ENCODE measurements at places on chromosomes 1 and 21. TPM values are rescaled to one million over a fixed set of nuclear protein-coding genes. Genes with fewer than 3 reads are reported as not detected.

DNA sequence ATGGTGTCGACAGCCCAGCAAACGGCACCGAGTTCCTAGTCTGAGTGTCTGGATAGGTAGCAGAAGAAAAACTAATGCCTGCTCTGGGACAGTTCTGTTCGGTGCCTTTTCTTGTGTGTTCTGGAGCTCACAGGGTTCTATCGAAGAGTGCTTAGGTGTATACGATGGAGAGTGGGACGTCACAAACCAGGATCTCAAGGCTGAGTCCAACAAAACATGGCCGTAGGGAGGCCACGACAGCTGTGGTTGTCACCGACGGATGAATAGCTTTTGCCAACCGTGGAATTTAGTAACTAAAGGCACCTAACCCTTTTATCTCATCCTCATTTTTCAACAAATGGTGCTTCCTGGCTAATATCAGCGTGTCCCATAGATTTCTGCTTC is 635 bp upstream of the SYNJ1 start:
- peaks cover 18% of the 10 kb centered on the region for H3K36me3 ChIP-seq
- peak overlapping the region; percentile 87 for H3K4me3 ChIP-seq
- no peaks in the 10 kb centered on the region for H3K27me3 ChIP-seq

DNA sequence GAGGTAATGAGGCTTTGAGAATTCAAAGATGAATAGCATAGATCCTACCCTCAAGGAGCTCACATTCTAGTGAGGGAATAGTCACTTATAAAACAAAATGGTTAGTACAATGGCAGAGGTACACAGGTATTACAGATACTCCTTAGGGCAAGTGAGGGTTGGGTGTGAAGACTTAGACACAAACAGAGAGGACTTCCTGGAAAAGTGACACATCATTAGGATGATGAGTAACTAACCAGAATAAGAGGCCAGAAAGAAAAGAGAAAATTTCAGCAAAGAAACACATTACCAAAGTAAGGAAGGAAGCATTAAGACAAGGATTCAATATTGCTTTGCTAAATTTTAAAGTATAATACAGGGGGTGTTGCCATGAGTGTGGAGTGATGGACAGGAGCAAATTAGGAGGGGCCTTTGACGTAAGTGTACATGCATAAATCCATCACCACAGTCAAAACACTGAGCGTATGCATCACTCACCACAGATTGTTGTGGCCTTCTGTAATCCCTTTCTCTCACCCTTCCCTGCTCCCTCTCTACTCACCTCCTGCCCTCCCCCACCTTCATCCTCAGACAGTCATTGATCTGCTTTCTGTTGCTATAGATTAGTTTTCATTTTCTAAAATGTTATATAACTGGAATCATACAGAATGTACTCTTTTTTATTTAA is 7.9 kb downstream of the CD53 start:
- H3K27me3 ChIP-seq, result no peaks in the 10 kb centered on the region
- peak; percentile 49 for DNase-seq
- peak overlapping the region; percentile 71 for H3K4me3 ChIP-seq
- peak overlapping the region; percentile 96 for H3K27ac ChIP-seq
- peaks cover 74% of the 10 kb centered on the region for H3K36me3 ChIP-seq

- H3K27ac ChIP-seq, result no peak overlapping the region
- H3K4me1 ChIP-seq, result no peaks in the 10 kb centered on the region
- DNase-seq, result no peak
- no peaks in the 10 kb centered on the region for H3K36me3 ChIP-seq
Measured at GRCh38 chr1:245434280-245434679, 279.5 kb downstream of the KIF26B start.

DNA sequence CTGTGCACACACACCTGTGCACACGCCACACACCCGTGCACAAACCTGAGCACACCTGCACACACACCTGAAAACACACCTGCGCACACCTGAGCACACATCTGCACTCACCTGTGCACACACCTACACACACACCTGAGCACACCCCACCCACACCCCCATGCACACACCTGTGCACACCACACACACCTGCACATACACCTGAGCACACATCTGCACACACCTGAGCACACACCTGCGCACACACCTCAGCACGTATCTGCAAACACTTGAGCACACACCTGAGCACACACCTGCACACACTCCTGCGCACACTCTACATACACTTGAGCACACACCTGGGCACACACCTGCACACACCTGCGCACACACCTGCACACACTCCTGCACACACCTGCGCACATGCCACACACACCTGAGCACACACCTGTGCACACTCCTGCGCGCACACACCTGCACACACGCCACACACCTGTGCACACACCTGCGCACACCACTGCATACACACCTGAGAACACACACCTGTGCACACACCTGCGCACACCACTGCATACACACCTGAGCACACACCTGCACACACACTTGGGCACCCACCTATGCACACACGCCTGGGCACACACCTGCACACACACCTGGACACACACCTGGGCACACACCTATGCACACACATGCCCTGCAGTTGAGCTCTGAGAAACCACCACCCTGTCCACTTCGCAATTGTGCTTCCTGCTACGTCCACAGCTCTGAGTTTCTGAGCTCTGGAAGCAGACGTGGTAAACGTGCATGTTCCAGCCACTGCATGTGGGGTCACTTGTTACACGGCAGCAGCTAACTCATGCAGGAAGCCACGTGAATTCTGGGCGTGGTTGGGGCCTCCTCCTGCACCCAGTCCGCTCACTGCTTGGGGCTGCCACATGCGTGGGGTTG is 8.0 kb upstream of the C1orf159 start:
- H3K4me3 ChIP-seq, result peak overlapping the region; percentile 14
- no peak for DNase-seq
- peaks cover 11% of the 10 kb centered on the region for H3K4me1 ChIP-seq

The SLC16A4 gene
- not detected for total RNA-seq

The AADACL4 gene
- total RNA-seq, result not detected

The KRTAP19-3 gene
- not detected for total RNA-seq

The NPR1 gene
- total RNA-seq, result not detected

Measured in activated CD4-positive, alpha-beta T cell treated with anti-CD3 and anti-CD28 coated beads, Interleukin-2, amount 10 ng/mL, durations not matched to agents 7 days and 5 days (primary cell).